Hematopoietic multipotent progenitor cell treated with erythropoietin and hydrocortisone succinate and interleukin-3 and kit ligand, for 8 days (in vitro differentiated cells): ENCODE measurements at places on chromosomes 5 and 9.

GRCh38 chr9:84694248-84694647 lies 24.7 kb downstream of the NTRK2 start:
- DNase-seq: no peak

- DNase-seq: no peak
Observed at GRCh38 chr9:123651273-123651672, 278.7 kb downstream of the DENND1A start.

GRCh38 chr5:170142196-170142595 lies 36.5 kb downstream of the FOXI1 start:
- DNase-seq: no peak

GRCh38 chr5:135873831-135874230 lies 21.8 kb downstream of the IL9 start:
- no peak for DNase-seq

- no peak for DNase-seq
Observed at GRCh38 chr5:35230038-35230611, at the start of gene PRLR. PRLR (minus strand) TSS chr5:35230487; CDS start chr5:35089620, 140,867 bp downstream.

GRCh38 chr9:92535940-92536850 lies at the start of gene ECM2:
ECM2 (minus strand) TSS chr9:92535990; CDS start chr9:92522866, 13,124 bp downstream.
- DNase-seq: no peak

GRCh38 chr5:99320436-99320835 lies 391.6 kb upstream of the CHD1 start:
- DNase-seq: no peak

DNA sequence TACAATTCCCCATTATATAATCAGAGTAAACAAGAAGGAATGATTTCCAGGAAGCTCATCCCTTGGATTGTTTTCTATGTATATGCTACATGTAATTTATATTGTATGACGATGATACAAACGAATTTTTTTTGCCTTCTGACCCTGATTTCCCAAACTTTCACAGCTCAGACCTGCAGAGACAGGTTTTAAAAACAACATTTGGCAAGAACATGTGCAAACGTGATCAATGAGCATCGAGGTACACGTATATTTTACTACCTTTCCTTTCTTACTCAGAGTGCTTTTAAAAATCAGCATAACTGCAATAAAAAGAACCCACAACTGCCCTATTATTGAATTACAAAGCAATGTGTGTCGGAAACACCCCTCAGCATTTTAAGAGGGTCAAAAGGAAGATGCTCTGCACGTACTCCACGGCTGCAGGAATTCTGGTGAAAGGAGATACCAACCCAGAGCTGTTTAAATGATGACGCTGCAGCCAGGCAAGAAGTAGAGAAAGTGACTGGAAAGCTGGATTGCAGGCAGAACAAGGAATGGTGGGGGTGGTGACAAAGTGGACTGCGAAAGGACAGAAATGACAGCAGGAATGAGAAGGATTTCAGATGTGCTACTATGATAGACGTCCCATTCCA lies 533.5 kb downstream of the RAB3C start:
- no peak for DNase-seq

GRCh38 chr9:136255166-136255538 lies 9.5 kb upstream of the QSOX2 start:
- DNase-seq: no peak

GRCh38 chr9:126519660-126520420 lies 93.9 kb upstream of the LMX1B start:
- DNase-seq: no peak

- DNase-seq: no peak
Observed at GRCh38 chr5:150653762-150654556, 7.1 kb upstream of the MYOZ3 start.

- no peak for DNase-seq
Observed at GRCh38 chr9:130598188-130598587, 18.8 kb downstream of the FUBP3 start.

DNA sequence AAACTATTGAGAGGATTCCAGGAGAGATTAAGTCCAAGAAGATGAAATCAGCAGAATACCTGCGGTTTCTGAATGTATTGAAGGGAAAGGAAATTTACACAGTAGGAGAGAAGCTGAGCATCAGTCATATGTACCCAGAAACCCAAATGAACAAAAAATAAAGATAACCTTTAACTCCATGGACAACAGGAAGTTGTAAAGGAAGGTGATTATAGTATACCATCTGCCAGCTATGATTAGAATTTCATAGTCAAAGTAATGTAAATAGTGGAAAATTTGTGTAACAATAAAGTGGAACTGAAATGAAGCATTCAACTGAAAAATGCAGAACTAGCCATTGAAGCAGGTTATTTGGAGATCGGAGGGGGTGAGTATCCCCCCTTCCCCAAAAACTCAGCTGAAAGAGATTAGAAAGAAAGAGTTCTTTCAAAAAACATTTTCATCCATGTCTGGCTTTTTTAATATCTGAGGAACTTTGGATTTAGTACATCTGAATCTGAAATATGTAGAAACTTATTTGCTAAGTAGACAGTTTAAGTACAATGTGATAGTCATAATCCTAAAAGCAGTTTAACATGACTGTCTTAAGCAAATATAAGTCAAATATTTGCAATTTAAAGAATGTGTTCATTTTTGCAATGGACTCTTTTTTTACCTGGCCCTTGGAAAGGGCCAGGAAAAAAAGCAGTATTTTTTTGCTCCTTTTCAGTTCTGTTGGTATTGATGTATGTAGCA lies 58.4 kb downstream of the APC start:
- peak; percentile 26 for DNase-seq

DNA sequence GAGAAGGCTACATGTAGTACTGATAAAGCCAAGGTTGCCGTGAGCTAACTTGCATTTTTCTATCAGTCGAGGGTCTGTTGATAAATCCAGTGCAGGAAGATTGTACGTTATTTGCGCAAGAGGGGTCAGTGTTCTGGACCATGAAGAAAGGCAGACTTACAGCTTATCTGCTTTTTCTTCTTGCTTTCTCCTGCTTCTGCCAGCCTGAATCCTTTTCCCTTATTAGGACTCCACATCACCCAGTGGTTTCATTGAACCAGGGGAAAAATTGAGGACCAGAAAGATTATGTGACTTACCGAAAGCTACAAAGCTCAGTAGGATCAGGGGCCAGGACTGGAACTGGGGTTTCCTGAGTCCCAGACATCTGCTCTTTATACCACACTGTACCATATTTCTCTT lies 534.6 kb upstream of the BRINP1 start:
- DNase-seq: no peak

DNA sequence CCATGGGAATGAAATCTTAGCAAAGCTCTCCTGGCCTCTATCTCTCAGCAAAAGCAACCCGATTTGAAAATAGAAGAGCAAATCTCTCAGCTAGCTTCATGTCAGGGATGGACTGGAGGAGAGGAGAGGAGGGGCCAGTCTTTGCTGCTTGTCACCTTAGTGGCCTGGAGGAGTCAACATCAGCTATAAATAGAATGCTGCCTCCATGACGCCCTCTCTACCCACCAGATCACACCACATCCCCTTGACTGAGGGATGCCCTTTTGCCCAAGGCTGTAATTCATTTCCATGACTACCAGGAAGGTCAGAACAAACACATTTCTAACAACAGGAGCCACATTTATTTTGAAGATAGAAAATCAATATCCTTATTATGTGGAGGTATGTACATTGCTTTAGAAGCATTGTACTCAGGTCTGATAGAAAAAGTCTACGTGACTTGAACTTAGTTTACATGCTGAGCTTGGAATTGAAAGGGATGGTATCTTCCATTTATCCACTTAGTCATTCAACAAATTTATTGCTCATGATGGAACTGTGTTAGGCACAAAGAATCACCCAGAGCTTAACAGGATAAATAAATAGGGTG lies 92.4 kb upstream of the LIFR start:
- no peak for DNase-seq

DNA sequence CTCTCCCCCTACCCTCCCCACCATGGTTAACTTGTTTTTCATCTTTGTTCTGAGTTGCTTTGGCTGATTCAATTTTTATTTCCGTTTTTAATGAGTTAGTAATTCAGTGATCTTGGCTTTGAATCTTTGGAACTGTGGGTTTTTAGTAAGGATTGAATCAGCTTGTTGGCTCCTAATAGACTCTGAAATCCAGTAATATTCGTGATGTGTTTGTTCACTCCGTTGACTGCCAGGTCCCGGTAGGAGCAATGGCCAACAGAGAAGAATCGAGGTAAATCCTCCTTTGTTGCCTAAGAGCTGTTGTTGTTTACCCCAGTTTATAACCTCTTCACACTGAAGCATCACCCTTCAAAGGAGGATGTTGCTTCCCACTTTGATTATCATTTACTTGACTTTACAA lies 92.7 kb downstream of the PCSK1 start:
- DNase-seq: no peak

DNA sequence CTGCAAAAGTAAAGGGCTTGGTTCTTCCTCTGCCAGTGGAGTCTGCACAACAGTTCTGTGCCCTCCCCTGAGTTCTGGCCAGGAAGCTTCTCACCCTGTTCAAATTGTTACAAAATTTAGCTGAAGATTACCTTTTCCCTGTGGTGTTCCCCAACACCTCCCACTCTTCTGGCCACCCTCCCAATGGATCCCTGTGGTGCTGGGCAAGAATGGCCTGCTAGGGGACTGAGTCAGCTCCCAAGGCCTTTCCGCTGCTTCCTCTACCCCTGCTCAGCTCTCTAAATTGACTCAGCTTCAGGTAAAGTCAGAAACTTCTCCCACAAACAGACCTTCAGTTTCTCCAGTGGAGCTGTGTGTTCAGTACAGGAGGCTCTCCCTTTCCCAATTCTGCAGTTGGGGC lies 186.0 kb downstream of the NR2F1-AS1 start:
- DNase-seq: no peak

DNA sequence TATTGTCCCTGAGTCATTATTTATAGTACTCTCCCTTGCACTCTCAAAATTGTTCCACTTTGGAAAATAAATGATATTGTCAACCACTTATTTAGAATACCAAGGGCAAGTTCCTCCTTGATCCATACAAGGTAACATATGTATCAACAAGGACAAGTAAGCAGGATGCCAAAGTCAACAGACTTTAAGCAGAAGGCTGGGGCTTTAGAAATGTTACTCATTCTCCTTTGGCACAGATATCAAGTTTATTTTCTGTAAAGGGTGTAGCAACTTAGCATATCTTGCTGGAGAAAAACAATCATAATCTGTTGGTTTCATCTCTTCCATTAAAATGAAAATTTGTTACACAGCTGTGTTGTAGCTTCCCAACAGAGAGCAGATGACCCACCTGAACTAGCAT lies 248.7 kb upstream of the SLC30A5 start:
- DNase-seq: no peak

- DNase-seq: no peak
Observed at GRCh38 chr9:132044176-132044875, 35.3 kb downstream of the MED27 start.

GRCh38 chr5:135451581-135452320 lies 400 bp downstream of the TIFAB start:
- DNase-seq: no peak

- DNase-seq: peak; percentile 51
Observed at GRCh38 chr9:22469928-22470544, 23.4 kb downstream of the DMRTA1 start.

GRCh38 chr9:129458663-129459546 lies 162.0 kb downstream of the C9orf50 start:
- DNase-seq: no peak

DNA sequence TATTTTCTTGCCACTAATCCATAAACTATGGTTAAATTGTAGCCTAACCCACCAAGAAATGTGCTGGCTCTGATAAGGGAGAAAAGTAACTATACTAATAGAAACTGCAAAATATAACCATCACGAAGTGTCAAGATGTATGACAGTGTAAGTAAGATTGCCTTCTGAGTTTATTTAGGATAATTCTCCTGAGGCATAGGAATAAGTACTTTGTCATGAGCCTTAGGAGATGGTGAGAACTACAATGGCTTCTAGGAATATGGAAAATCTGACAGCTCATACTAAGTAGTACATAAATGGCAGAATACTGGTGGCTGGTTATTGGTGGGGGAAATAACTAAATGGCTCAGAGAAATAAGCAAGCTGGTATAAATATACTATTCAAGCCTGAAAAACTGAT lies 543.9 kb downstream of the PRR16 start:
- no peak for DNase-seq

- DNase-seq: no peak
Observed at GRCh38 chr5:139671096-139671841, 23.1 kb downstream of the CXXC5 start.

DNA sequence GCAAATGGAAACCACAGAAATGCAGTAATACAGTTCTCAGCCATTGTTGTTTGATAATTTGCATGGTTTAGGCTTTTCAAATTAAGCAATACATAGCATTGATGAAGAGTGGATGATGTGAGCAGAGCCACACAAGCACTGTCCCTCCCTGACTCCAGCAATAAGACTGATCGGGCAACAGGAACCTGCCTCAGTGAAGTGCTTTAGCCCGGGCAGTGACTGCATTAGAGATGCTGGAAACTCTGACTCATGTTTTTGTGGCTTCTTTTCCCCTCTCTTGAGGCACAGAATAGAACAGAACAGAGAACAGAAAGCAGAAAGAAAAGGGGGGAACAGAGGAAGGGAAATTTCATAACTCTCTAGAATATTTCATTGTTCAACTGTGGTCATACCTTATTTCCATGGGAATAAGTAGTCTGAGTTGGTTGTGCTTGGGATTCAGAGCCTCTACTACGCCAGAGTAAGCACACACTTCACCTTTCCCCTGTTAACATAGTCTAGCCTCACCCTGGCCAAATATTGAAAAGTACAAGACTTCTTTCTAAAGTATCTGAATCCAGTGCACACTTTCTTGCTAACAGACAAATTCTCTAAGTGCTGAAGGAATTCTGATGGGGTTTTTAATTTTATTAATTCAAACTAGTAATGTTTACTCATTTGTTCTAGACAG lies 164.8 kb upstream of the VCAN start:
- peak; percentile 21 for DNase-seq

DNA sequence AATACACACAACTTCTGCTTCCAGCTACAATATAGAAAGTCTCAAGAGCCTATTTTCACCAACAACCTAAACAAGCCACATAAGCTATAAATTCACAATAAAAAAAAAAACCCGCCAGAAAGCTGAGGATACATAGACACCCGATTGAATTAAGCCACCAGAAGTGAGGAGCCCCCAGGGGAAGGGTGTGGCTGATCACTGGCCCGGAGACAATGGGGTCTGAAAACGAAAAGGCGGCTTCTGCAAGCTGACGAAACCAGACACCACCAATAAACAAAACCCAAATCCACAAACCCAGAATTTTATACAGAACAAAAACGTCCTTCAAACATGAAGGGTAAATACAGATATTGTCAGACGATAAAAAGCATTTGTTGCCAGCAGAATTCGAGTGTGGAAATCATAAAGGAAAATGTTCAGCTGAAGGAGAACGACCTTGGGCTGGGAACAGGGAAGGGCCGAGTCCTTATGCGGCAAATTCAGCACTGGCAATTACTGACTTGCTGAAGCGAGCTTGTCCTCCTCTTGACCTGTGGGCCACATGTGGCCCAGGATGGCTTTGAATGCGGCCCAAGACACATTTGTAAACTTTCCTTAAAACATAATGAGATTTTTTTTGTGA lies 39.6 kb upstream of the CEP72 start:
- DNase-seq: no peak

GRCh38 chr9:124278054-124278540 lies 20.3 kb downstream of the NEK6 start:
- peak; percentile 57 for DNase-seq

- peak; percentile 12 for DNase-seq
Observed at GRCh38 chr9:105065098-105066088, 137.4 kb upstream of the ABCA1 start.

GRCh38 chr9:87270221-87270847 lies 227.3 kb upstream of the DAPK1 start:
- DNase-seq: no peak
